ENCODE measurements at places on chromosomes 5 and 9.
A peak's percentile ranks its signal among the peaks of the same experiment; 100 is the strongest.

- DNase-seq, result no peak
These were observed 116.4 kb downstream of the TTLL11 start for GRCh38 chr9:121976751-121977150.

GRCh38 chr9:132888151-132888550 lies 9.5 kb downstream of the SPACA9 start:
- DNase-seq, result no peak

- DNase-seq, result no peak
These were observed 8.9 kb upstream of the IL17B start for GRCh38 chr5:149387982-149388381.

GRCh38 chr9:113587471-113588031 lies 124.0 kb downstream of the RGS3 start:
- peak; percentile 50 for DNase-seq

DNA sequence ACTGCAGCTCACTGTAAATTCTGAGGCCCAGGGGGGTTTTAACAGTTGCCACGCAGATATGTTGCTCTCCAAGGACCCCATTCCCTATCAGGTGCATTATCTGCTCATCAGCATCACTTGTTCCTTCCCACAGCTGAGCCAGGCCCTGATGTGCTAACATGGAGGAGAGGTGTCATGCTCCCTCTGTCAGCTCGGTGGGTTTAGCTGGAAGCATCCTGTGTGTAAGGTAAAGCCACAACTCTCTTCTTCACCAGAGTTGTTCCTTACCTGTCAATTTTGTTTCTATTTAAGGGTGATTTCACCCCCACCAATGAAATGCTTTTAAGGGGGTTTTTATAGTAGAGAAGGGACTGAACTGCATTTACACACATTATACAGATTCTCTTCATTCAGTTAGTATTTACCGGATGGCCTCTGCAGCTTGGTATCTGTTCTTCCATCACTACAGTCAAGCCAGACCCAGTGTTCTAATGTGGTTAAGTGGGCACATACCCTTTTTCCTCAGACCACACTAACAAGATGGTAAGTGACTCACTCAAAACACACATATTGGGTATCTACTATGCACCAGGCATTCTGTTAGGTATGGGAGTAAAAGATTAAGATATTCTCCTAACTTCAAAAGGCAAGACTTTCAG lies 205.4 kb downstream of the DCP2 start:
- DNase-seq, result no peak

GRCh38 chr9:134293611-134294152 lies 32.6 kb upstream of the RXRA start:
- no peak for DNase-seq

GRCh38 chr9:78745331-78745730 lies 448.4 kb downstream of the PSAT1 start:
- no peak for DNase-seq

GRCh38 chr9:71368157-71368556 lies 246.7 kb upstream of the TRPM3 start:
- no peak for DNase-seq

- no peak for DNase-seq
These were observed 69.8 kb upstream of the PLPP6 start for GRCh38 chr9:4592295-4592694.

GRCh38 chr5:138632900-138633489 lies 57.8 kb upstream of the HSPA9 start:
- no peak for DNase-seq

GRCh38 chr9:135584934-135585333 lies 23.4 kb downstream of the PAEP start:
- DNase-seq, result no peak

- peak; percentile 29 for DNase-seq
These were observed 43.1 kb downstream of the NACC2 start for GRCh38 chr9:136051837-136052471.

DNA sequence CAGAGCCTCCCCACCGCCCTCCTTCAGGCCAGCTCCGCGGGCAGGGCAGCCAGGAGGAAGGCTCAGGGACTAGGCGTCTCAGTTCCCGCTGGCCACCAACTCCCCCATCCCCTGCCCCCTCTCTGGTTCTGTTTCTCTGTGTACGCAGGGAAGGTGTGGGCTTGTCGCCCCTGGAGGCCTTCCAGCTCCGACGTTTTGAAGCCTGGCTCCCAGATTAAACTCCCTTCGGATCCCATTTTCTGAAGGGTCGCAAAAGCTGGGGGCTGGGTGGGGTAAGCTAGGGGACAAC lies 346 bp downstream of the ATOX1 start:
- no peak for DNase-seq

DNA sequence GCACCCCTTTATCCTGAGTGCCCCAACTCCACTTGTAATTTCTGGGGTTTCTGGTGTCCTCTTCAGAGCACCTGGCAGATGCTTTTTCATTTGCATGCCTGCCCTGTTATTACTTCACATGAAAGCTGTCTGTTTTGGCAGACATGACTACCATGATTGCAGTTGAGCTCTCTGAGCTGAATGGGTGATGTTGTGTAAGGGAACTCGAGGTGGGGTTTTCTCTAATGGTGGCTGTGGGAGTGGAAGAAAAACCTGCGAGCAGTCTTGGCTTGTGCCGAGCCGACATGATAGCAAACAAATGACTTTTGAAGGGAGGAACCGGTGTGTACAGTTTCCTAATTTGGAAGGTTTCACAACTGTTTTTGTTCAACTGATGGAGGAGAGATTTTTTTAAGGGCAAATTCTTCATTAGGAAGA lies 196.2 kb downstream of the AOPEP start:
- no peak for DNase-seq

DNA sequence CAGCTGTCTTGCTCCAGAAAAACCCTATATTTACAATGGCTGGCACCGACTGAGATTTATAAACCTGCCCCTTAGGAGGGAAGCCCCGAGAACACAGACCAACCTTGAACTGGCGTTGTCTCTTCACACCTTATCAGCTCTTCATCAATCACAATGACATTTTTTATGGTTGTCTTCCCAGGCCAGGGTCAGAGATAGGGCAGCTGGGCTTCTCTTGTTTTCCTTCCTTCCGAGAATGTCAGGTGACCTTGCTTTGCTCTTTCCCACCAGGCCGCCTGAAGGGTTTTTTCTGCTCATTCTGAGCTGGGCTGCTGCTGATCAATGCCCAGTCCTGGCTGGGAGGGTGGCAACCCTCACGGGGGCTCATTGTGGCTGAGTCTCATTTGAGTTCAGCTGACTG lies 619.1 kb downstream of the CCDC171 start:
- no peak for DNase-seq

- DNase-seq, result no peak
These were observed 714 bp upstream of the IER5L start for GRCh38 chr9:129178568-129179382.

DNA sequence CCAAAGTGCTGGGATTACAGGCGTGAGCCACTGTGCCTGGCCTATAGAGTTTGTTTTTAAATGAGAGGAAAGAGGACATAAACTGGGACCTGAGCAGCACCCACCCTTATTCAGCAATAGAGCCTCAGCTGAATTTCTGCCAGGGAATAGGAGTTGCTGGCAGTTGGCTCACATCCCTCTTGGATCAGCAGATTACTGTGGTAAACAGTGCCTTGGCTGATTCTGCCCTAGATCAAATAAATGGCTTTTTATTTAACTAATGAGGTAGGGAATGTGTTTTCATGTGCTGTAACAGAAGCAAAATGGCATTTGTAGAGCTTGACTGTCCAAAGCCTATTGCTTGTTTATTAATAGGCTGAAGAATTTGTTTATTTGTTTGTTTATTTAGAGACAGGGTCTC lies 2.1 kb downstream of the ARHGEF37 start:
- no peak for DNase-seq

DNA sequence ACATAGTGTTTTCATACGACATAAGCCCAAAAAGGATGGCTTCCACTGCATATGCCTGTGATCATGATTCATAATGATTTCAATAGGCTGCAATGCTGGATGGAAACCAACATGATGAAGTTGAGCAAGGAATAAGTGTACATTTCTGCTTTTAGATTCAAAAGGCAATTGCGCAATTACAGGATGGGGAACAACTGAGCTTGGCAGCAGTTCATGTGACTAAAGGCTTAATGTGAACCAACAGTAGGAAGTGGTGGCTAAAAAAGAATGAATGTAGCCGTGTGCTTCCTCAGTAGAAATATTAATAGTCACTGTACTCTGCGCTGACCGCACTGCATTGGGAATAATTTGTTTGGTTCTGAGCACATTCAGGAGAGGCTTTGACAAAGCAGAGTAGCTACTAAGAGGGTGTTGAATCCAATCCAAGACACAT lies 51.2 kb downstream of the SLC1A3 start:
- DNase-seq, result no peak

DNA sequence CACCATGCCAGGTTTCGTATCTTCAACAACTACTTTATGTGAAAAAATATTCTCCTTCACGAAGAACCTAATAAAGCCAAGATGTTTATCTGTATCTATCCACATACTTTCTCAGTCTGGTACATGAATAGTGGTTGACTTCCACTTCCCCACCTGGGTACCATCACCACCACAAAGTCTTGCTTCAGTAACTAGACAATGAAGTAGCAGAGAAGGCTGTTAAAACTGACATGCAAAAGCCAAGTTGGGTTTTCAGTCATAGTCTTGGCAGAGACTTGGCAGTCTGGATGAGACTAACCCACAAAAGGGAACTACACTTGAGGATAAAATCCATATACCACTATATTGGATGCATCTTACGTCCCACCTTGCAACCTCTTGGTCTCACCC lies 5.0 kb downstream of the P4HA2 start:
- DNase-seq, result no peak

GRCh38 chr9:38022203-38022895 lies 46.7 kb downstream of the SHB start:
- DNase-seq, result no peak

GRCh38 chr9:22103685-22104575 lies 94.8 kb upstream of the CDKN2B start:
- DNase-seq, result no peak

- no peak for DNase-seq
These were observed 20.8 kb upstream of the CXCL14 start for GRCh38 chr5:135599421-135600151.

- peak; percentile 74 for DNase-seq
These were observed 541 bp downstream of the GNPDA1 start for GRCh38 chr5:142012186-142012785.

DNA sequence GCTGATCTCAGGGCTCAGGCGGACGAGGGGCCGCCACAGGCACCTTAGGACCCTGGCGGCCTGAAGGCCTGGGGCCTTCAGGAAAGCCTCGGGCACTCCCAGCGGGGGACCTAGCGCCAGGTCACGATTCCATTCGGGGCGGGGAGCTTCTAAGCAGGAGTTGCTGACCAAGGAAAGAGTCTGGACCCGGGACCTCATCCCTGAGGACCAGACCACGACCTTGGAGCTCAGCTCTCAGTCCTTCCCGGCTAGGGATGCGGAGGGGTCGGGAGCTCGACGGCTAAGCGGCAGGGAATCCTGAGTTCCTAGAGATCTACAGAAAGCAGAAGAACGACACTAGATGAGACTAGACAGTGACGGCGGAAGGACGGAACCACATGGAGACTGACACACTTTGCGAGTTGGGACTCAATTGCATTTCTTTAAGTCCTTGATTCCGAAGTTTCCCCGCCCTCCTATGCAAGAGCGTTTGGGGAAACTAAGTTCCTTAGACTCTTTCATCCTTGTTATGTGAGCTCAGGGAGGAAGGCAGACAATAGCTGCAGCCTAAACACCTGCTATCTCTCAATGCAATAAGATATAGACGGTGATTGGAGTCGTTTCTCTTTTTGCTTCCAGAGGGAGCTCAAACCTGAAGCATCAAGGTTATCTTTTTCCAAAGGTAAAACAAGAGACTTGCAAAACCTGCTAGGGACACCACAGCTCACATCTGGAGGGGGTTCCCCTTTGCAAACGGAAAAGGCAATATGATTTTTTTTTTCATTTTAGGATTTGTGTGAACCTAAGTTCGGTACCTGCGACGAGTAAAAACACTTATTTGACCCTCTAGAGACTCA lies 9.7 kb downstream of the NR2F1-AS1 start:
- DNase-seq, result no peak

DNA sequence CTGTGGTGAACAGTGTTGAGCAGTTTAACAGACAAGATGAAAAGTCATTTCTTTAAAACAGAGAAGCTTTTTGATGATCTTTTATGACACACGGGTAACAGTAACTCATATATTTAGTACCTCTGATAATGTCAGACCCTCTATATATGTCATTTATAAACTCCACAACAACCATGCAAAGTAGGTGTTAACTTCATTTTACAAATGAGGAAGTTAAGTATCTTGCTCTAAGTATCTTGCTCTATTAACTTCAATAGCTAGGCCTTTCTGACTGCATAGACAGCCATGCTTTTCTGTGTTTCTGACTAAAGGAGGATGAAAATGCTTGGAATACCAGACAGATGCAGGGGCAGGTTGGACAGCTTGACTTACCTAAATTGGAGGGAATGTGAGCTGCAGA lies 1.8 kb downstream of the NUDT2 start:
- no peak for DNase-seq

GRCh38 chr9:128420651-128421481 lies at the start of gene CERCAM:
TSS of gene CERCAM (plus strand) at chr9:128420857. CDS start at chr9:128420878, 21 bp downstream.
- DNase-seq, result peak; percentile 72

GRCh38 chr9:95090871-95091577 lies 226.5 kb downstream of the FANCC start:
- DNase-seq, result no peak

- no peak for DNase-seq
These were observed 35.3 kb downstream of the SNX24 start for GRCh38 chr5:122880749-122881148.

DNA sequence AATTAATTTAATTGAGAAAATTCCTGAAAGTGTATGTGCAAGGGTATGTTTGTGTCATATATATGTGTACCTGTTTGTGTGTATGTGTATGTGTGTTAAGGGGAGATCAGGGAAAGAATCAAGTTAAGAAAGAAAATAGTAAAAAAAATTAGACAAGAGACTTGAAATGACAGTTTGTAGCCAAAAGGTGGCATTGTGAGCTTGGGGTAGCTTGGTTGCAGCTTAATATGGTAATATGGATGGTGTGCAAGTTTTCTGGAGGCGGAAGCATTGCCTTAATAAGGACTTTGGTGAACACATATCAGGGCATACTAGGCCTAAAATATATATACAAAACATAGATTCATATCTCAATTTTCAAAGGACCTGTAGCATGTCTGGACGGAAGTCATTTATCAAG lies 129.9 kb downstream of the INSYN2B start:
- no peak for DNase-seq

- DNase-seq, result no peak
These were observed 89.7 kb upstream of the CDKN2B start for GRCh38 chr9:22098643-22099332.

- no peak for DNase-seq
These were observed 169.6 kb upstream of the SMIM23 start for GRCh38 chr5:171615705-171616640.

DNA sequence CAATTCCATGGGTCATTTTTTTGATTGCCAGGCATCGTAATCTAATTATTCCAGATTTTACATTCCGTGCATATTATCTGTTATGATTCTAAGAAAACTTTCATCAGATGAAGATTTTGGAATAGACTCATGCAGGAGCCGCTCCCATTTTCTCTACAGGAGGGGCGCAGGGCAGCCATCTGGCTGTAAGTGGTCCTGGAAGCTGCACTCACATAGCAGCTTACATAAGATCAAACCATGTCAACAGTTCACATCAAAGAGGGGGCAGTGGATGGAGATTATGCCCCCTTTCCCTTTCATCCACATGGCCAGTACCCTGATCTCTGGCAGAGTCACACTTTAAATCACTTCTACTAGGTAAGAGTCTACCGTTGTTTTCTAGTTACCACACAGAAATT lies 73.3 kb upstream of the PCA3 start:
- no peak for DNase-seq

- DNase-seq, result no peak
These were observed 19.0 kb downstream of the OLFML2A start for GRCh38 chr9:124795881-124796431.

GRCh38 chr5:146796911-146797310 lies 81.6 kb downstream of the PPP2R2B start:
- no peak for DNase-seq

GRCh38 chr9:111896942-111897600 lies 457 bp downstream of the UGCG start:
- DNase-seq, result peak; percentile 72
